AG08396 (cell line): ENCODE measurements at places on chromosomes 2 and 18.

GRCh38 chr18:10400534-10401307 is 53.7 kb upstream of the APCDD1 start:
- DNase-seq = no peak

GRCh38 chr2:148165975-148166374 is 145.1 kb downstream of the MBD5 start:
- no peak for DNase-seq

DNA sequence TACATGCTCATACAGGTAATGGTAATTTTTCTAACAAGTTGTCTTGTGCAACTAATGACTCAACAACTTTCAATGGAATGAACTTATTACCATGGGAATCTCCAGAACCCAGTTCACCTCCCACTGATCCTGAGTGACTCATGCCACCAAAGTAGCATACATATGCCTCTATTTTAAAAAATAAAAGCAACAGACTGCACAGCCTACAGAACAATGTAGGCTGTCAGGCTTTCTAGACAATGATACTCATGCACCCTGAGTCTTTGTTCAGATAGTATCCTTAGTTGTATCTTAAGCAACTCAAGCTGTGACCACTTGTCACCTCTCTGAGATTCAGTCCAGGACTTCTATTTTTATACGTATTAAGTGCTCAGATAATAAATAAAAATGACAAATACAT is 531.0 kb upstream of the SETBP1 start:
- peak; percentile 13 for DNase-seq

DNA sequence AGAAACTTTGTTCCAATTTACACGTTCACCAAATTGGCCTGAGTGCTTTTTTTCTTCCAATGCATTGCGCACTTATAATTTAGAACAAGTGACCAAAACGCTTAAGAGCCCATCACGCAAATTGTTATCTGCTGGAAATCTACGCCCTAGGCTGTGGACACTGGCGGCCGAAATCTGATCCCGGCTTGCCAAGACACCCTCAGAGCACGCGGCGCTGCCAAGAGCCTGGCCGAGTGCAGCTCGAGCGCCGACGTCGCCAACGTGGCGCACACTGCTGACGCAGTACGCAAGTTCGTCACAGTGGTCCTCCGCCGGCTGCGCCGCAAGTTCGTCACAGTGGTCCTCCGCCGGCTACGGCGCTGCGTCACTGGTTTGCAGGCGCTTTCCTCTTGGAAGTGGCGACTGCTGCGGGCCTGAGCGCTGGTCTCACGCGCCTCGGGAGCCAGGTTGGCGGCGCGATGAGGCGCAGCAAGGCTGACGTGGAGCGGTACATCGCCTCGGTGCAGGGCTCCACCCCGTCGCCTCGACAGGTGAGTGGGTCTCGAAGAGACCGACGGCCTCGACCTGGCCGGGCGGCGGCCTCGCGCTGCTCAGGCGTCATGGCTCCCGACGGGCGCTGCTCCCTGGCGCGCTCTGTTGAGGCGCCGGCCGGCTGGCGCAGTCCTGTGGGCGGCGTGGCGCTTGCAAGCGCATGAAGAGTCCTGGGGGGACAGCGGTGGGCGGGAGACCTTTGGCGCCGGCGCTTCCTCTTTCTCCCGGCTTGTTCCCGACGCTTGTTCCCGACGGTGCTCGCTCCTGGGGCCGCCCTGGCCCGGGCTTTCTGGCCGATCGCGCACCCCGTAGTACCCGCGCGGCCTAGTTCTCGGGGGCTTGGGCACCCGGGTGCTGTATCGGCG is at the start of gene RANBP2:
TSS of gene RANBP2 (plus strand) at position 334 of the 896 bp plus-strand sequence. CDS start at position 459, 125 bp downstream.
- DNase-seq = peak; percentile 93

DNA sequence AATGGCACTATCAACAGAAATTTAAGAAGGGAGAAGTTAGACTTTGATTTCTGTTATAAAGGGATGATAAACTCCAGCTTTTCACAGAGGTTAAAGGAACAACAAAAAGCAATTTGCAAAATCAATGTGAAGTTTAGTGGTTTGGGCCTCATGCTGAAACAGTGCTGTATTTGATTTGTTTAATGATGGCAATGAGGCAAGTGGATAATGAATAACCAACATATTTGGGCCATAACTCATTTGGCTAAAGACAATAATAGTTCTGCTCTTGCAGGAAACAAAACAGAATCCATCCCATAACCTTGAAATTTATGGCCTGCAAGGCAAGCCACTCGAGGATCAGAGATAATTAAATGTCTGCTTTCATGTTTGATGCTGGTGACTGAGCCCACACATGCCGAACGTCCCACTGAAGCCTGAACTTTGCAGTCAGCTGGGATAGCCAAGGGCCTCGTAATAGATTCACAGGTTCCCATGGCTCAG is 56.5 kb downstream of the TPGS2 start:
- no peak for DNase-seq

- peak; percentile 9 for DNase-seq
Measured at GRCh38 chr18:12520442-12520992, 112.8 kb downstream of the PRELID3A start.

GRCh38 chr2:240510513-240511210 is 47.1 kb downstream of the ANKMY1 start:
- peak; percentile 4 for DNase-seq

GRCh38 chr2:98471402-98472131 is 26.9 kb downstream of the INPP4A start:
- DNase-seq = no peak

DNA sequence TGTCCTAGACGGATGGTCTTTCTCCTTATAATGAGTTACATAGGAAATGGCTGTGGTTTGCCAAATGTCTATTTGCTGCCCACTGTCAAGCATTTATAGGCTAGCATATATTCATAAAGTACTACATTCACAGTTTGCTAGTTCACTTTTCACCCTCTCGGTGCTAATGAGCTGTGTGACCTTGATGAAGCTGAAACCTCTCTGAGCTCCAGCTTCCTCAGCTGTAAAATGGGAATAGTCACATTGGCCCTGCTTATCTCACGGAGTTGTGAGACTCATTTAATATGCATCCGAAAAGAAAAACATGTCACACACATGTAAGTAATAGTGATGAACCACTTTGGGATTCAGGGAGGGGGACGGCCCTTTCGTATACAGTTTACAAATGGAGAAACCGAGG is 17.0 kb downstream of the PRKCE start:
- DNase-seq = no peak

- DNase-seq = no peak
Measured at GRCh38 chr2:205803500-205803899, 121.2 kb downstream of the NRP2 start.

DNA sequence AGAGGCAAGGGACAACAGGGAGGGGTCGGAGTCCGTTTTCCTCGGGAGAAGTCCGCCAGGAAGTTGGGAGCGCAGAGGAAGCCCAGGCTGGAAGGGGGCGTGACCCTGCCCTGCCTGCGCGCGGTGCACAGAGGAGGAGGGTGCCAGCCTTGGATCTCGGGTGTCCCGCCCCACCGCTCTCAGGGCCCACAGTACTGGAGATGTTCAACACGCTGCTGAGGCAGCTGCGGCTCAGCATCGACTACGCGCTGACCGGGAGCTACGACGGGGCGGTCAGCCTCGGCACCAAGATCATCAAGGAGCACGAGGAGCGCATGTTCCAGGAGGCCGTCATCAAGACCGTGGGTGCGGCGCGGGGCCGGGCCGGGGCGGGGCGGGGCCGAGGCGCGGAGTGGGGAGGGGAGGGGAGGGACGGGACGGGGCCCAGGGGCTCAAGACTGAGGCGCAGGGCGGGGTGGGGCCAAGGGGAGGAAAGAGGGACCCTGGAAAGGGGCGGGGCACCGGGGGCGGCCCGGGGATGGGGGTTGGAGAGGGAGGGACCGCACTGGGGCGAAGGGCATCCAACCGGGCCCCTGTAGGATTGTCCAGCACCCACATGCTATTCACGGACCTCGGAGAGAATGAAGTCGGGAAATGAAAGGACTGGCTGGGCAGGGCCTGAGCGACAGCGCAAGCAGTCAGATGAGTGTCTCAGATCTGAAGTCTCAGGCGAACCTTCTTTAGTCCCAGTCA is 36.6 kb downstream of the POMC start:
- peak; percentile 37 for DNase-seq

DNA sequence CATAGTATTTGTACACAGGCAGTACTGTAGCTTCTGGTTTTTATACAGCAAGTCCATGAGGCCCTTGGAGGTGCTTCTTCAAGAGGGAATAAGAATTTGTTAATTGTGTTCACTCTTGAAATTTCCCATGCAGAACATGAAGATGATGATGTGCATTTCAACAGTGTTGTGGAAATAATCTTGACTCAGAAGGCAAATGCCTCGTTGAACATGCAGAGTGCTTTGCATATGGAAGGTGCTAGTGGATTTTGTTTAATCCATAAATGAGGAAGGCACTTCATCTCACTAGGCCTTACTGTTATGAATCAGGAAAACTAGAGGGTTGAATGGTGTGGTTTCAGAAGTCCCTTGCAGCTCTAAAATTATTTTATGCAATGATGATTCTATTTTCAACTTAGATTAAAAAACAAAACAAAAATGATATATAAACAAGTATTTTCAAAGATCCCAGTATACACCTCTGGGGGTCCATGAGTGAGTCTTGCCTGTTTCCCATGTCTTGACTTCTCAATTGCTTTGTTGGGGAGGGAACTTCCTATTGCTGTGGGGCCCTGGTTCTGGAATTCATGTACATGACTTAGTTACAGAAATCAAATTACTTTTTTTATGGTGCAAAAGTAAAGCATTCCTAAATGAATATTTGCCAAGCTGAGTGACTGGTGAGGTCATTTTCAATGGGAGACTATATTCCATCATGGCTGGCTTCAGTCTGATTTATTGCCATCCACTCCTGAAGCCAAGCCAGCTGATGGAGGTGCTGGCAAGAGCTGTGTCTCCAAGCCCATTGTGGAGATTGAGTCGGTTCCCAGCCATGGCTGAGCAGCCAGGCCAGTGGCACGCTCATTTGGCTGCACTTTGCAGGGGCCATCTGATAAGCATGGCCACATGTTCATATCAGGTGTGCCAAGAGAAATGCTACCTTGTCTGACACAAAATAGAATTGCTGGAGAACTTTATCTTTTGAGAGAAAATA is 56.5 kb downstream of the MGAT5 start:
- no peak for DNase-seq

DNA sequence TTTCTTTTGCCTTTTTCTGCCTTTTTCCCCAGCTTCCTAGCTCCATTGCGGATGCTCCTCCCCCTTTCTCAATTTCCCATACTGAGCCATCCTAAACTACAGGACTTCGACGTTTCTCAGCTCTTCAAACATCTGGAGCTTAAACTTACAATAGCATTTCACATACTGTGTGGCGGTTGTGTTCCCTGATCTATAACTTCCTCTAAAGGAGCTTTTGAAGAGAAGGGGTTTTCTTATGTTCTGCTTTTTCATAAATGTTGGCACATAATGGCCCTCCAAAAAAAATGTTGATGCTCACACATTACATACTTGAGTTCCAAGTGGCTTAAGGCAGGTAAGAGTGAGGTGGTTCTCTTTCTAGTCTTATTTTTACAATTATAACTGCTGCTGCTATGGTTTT is 87.4 kb downstream of the RNF144A start:
- no peak for DNase-seq

DNA sequence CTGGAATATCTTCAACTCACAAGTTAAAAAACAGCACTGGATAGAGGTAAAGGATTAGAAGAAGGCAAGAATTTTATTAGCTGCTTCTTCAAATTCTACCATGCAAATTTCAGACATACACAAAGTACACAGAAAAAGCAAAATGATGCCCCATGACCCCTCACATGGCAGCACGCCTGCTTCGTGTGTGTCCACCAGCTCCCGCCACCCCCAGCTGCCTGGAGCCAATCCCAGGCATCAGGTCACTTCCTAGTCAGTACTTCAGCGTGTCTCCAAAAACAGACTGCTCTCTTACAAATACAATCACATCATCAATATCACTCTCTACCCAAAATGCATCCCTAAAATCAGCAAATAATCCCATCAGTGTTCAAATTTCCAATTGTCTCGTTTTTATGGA is 35.8 kb downstream of the IMPA2 start:
- DNase-seq = no peak

DNA sequence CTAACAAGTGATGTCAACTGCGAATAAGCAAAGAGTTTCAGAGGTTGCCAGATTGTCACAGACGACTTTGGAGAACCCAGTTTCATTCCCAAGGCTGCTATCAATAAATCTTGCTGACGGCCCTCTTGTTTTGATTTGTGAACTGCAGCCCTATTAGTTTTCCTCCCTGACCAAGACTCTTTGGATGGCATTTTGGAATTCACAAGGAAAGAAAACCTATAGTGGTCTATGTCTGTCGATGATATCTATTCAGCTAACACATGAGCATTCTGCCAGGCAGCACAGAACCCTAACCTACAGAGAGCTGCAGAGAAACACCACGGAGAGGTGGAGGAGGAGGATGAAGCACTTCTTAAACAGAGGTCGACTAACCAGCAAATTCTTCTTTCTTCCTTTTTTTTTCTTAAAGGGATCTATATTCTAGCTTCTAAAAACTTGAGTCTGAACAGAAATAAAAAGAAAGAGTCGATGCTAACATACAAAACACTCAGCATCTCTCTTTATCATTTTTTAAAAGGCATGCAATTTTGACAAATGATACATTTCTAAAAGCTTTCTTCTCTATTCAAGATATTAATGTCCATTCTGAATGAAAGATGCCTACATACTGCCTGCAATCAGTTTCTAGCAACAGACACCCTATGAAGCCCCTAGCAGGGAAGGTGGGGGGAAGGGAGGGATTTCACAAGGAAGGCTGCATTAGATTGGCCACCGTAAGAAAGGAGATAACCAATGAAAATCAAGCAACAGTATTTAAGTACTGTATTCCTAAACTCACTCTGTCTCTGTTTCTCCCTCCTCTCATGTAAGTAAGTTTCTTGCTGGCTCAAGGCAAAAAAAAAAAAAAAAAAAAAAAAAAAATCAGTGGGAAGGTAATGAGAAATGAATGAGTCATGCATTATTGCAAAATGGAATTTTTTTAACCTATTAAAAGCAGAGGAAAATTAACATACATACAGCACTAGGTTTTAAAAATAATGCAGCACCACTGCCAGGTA is 83.0 kb upstream of the CHRNA1 start:
- peak; percentile 69 for DNase-seq

DNA sequence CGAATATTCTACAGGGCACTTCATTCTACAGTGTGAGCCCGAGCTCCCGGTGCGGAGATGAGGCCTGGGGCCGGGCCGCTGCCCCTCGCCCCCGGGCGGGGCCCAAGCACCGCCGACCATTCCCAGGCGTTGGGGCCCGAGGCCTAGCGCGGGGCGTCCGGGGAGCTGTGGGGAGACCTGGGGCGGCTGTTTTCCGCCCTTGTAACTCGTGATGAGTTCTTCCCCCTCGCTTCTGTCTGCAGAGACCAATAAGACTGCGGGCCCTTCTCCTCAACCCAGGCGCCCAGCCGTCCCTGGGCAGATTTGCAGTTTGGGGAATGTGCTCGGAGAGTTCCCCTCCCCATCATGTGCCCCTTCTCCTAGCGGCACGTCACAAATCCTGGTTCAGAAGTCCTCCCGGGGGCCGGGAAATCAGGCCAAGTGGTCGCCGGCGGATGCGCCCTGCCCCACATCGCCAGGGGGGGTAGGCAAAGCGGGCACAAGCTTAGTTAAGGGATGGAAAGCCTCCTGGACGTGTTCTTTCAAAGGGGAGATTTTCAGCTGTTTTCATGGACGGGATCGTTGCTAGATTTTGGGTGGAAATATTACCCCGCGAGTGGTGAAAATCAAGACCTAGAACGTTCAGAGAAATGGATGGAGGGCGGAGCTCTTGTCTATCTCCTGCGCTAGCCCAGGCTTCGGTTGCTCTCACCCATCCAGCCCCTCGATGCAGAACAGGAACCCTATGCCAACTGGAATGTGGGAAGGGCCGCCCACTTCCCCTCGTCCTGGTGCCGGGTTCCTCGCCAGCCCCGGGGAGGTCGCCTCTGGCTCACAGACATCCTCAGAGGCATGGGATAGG is 18.8 kb upstream of the HAAO start:
- DNase-seq = peak; percentile 50

- DNase-seq = no peak
Measured at GRCh38 chr2:145411493-145411892, 891.6 kb upstream of the ZEB2 start.

GRCh38 chr2:84717302-84717701 is 163.6 kb downstream of the TRABD2A start:
- DNase-seq = no peak
